ENCODE measurements at places on chromosomes 4 and X.

DNA sequence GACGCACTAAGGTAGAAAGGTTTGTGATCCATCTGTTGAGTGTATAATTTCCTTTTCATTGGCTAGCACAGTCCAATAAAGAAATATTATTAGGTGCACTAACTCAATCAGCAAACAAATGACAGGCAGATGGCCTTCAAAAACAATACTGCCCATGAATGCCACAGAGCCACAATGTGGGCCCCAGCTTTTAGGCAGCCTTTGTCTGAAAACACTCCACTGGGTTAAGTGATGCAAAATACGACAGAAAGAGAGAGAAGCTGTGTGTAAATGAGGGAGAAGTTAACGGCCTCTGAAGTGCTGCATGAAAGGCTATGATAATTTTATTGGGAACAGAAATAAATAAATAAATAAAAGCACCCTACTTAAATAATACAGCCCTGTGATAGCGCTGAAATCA lies 274.6 kb downstream of the NKX6-1 start:
- no peak for DNase-seq

- no peak for DNase-seq
Observed at GRCh38 chr4:78299565-78299972, 242.4 kb downstream of the FRAS1 start.

DNA sequence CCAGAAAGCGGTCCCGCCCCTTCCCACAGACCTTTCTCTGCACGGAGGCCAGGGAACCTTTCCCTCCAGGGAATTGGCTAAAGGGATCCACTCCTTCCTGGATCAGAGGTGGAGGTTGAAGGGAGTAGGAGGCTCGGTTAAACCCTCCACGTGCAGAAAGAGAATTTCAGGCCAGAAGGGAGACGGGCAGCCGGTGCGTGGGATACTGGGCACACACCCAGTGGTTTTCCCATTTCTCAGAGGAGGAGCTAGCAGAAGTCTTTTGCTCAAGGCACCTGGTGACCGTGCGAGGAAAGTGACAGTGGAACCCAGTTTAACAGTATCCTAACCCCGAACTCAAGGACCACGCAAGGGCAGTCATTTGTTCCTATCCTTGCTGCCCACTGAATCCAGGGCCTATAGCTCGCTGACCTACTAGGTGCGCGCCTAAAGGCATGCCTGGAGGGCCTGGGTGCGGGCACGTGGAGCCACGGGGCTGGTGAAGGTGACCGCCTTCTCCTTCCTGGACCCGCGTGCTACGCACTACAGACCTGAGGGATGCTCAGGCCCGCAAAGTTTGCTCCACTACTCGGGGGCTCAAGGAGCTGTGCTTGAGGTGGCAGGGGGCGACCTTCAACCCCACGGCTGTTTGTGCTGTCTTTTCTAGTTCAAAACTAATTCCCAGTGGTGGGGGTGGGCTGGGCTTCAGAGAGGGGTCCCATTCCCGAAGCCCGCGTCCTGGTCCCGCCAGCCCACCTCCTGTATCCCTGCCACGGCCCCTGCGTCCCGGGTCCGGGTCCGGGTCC lies 587 bp upstream of the AFF2 start:
- DNase-seq, result no peak

- DNase-seq, result no peak
Observed at GRCh38 chr4:118348886-118349285, 3.9 kb downstream of the PRSS12 start.

- DNase-seq, result no peak
Observed at GRCh38 chr4:3240936-3241522, 7.9 kb upstream of the MSANTD1 start.

DNA sequence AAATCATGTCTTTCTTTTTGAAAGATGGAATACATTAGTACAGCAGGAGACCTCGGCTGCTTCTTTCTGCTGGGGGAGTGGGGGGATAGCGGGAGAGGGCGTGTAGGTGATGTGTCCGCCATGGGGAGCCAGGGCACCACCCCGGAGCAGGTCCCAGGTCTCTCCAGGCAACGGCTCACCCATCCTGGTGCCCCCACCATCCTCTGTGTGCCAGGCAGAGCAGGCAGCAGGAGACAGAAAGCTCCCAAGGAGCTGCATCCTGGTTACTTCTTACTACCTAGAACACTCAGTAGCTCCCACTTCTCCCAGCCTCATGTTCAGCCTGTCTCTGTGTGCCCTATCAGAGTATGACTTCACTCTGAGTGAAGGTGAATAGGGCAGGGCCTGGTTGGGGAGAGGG lies 23.6 kb downstream of the TNIP2 start:
- no peak for DNase-seq

DNA sequence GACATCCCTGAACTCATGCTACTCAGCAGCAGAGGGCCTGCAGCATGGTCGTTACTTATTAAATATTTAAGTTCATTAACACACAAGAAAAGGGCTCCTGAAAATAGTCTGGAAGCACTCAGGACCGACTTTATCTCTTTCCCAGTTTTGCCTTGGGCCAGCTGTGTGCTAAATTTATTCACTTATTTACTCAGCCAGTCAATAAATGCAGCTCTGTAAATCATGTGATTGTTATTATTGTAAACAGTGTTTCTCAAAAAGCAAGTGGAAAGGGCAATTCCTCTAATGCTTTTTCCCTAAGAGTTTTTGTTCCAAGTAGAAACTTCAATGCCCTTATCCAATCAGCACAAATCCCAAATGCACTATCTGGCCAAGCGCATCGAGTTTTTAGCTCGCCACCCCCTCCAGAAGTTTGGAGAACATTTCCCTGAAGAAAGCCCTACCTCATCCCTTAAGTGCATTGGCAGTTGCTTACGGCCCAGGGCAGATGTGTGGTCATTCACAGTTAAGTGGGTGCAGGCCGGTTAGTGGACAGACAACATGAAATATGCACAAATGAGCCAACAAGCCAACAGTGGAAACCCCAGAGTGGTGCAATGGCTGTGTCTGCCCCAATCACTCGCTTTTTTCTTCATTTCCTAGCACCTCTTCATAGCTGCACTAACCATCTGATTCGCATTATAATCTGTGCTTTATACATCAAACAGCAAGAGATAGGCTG lies 125.8 kb downstream of the SMIM20 start:
- DNase-seq, result no peak

GRCh38 chr4:7564242-7564641 lies 129.5 kb upstream of the PSAPL1 start:
- DNase-seq, result no peak

DNA sequence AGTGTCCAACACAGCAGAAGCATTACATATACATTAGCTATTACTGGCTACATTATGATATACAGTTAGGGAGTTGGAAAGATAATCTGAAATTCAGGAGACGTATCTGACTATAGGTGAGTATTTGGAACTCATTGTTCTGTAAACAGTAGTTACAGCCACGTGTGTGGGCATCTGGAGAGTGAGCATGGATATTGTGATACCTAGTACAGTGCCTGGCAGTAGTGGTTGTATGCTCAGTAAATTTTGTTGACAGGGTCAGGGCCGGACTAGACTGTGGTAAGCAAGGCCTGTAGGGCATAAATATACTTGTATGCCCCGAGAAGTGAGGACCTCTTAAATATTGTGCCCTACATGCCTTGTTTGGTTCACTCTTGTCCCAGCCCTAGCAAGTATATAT lies 2.9 kb downstream of the F9 start:
- no peak for DNase-seq

- DNase-seq, result no peak
Observed at GRCh38 chr4:102114118-102114630, 231.1 kb downstream of the SLC39A8 start.
